DMS 273 treated with DMSO at 0.1 percent for 48 hours (cell line): ENCODE measurements at places on chromosomes 6 and 20.

DNA sequence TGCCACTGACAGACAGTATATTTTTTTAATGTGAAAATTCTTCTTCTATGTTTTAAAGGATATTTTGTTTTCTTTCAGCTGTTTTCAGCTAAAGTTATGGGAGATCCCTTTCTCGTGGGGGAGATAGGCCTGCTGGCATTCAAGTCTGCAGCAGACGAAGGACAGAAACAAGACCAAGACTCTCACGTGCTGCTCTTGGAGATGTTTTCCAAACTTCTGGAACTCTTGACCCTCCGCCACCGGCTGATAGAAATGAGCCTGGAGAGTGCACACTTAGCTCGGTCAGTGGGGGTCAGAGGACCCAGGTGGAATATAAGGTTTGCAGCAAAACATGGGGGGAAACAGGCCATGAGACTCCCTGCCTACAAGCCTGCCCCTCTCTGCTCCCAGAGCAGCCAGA is 120.5 kb downstream of the CD164 start:
- DNase-seq: no peak

DNA sequence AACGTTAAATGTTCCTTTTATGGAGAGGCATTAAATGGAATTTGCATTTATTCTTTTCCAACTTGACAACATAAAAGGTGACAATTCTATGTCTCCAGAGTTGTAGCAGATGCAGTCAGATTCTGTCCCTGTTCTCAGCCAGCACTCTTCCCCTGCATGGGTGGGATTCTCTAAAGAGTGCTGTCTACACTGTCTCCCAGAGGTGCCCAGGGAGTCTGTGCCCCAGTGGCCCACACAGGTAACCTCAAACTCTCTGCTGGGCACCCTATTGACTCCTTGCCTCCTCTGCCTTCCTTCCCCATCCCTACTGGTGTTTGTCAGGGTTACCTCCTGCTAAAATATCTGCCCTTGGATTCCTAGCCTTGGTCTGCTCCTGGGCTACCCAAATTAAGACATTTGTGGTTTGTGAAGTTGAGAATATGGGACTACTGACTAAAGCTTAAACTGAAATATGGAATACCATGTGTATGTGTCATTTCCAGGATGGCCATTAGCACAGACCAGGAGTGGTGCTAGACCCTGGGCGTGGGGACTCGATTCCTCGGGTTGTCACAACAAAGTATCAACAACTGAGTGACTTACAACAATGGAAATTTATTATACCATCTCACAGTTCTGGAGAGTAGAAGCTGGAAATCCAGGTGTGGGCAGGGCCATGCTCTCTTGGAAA is 284.7 kb downstream of the CDH26 start:
- no peak for DNase-seq

- no peak for DNase-seq
Measured at GRCh38 chr20:40262219-40262618, 426.8 kb downstream of the MAFB start.

- DNase-seq: no peak
Measured at GRCh38 chr6:79538106-79538971, 1.1 kb upstream of the LCA5 start.

DNA sequence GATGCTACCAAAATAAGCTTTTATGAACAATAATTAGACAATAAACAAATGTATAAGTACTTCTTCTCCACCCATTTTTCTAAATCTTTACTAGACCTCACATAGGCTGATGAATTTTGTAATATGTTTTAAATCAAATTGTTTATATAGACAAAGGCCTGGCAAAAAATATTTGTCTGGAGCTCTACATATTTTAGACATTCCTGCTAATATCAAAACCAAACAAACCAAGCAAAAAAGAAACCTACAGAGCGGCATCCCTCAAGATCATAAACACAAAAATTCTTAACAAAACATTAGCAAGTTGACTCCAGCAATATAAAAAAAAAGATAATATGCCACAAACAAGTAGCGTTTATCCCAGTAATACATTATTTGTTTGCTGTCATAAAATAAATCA is 87.2 kb downstream of the ADAT2 start:
- no peak for DNase-seq

- DNase-seq: no peak
Measured at GRCh38 chr20:53639647-53640440, 46.2 kb upstream of the ZNF217 start.

DNA sequence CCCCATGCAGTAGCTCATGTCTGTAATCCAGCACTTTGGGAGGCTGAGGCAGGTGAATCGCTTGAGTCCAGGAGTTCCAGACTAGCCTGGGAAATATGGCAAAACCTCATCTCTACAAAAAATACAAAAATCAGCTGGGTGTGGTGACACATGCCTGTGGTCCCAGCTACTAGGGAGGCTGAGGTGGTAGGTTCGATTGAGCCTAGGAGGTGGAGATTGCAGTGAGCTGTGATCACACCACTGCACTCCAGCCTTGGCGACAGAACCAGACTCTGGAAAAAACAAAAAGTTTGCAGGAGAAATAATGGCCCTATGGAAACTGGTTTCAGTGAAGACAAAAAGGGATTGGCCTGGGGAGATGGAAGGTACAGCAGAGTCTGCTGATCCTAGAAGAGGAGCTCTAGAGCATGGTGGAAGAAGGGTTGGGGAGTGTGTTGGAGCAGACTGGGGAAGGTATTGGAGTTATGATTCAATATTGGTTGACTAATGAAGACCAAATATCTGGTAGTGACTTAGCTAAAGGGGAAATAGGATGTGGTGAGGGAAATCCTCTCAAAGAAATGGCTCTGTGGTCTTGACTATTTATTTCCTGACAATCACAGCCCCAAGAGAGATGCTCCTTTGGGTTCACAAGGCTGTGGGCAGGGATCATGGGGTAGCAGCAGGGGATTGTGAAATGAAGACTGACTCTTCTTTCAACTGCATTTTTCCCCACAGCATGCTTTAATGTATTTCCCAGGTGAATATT is 281.9 kb downstream of the UTRN start:
- no peak for DNase-seq

- no peak for DNase-seq
Measured at GRCh38 chr6:2615251-2615650, 135.5 kb downstream of the MYLK4 start.

DNA sequence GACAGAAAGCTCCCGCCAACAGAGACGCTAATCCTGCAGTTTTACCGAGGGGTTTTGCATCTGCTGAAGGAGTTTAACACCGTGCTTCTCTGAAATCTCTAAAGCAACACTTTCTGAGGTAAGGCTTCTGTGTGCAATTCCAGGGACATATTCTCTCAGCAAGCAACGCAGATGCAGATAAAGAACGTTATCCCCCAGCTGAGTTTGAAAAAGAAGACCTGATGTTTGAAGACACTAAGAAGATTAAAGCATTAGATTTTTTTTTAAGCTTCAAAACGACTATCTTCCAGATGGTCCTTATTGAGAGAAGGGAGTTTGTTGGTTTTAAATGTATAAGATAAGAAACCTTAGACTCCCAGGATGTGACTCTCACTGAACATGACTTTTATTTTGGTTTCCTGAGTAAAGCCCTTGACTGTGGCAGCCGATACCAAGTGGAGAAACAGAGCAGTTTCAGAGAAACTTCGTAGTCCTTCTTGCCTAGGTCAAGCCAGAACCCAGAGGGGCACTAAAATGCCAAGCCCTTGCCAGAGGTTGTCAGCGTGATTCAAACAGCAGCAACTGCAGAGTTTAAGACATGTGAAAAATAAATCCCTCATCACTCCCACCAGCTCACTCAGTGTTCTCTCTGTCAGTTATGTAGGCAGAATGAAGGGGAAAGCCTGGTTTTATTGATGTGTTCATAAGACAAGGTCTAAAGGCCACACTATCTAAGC is 353.3 kb upstream of the CNR1 start:
- no peak for DNase-seq

GRCh38 chr6:2097464-2097863 is 147.9 kb downstream of the GMDS start:
- no peak for DNase-seq

GRCh38 chr6:152206072-152206818 is 398.8 kb downstream of the ESR1 start:
- DNase-seq: no peak

DNA sequence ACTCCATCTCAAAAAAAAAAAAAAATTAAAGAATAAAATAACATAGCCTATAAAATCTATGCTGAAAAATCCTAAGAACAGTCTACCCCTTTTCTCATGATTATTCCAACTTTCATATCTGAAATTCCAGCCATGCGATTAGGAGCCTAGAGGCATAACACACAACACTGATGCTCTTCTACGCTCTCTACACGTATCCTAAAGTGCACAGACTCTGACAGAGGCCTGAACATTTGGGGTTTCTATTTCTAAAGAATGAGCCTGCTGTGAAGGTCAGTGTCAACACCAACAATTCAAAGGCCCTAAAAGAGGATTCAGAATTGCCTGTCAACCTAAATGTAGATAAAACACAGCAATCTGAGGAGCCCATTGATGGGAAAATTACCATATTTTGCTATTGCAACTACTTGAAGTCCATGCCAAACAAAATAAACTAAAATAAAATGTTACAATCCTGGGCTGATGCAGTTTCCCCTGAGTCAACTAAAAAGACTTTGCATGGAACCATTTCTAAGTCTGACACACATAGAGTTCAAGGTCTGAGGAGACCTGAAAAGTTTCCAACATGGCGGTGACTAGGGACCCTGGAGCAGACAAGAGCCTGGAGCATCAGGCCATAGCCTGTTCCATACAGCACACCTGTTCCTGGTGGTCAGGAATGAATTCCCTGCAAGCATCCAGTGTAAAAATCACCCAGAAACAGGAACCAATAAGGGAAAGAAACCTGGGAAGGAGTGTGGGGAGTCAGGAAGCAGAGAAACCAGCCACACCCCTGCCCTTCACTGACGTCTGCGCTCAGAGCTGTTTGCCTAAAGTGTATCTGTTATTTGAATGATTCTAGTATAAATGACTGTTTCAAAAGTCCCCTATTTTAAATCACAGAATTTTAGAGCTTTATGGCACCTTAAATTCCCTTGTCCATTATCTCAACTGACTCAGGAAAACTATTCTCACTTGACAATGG is 11.8 kb downstream of the NINL start:
- DNase-seq: no peak
